ENCODE measurements at places on chromosomes 2 and 18.
A peak's percentile ranks its signal among the peaks of the same experiment; 100 is the strongest.

DNA sequence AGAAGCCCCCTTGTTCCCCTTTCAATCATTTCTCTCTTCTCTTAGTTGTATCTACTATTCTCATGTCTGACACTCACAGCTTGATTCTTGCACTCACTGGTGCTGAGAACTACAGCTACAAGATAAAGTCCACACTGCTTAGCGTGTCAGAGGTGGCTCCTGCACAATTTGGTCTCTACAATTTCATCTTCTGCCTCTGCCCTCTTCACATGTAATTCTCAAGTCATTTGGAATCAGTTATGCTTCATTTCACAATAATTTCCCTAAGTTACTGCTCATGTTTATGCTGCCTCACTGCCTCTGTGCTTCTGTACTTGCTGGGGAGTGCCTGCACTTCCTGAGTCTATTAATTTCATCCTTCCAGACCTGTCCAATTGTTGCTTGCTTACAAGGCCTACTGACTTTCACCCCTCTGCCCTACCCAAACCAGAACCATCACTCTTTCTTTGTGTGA is 11.6 kb upstream of the NAB1 start:
- no peak for DNase-seq

GRCh38 chr2:240520130-240520973 is 37.4 kb downstream of the ANKMY1 start:
- no peak for DNase-seq

- no peak for DNase-seq
Observed at GRCh38 chr2:236618370-236618769, 48.7 kb downstream of the ACKR3 start.

GRCh38 chr2:18262601-18263000 is 297.9 kb downstream of the RDH14 start:
- no peak for DNase-seq

- DNase-seq = no peak
Observed at GRCh38 chr18:50590593-50590992, 30.7 kb downstream of the MAPK4 start.

DNA sequence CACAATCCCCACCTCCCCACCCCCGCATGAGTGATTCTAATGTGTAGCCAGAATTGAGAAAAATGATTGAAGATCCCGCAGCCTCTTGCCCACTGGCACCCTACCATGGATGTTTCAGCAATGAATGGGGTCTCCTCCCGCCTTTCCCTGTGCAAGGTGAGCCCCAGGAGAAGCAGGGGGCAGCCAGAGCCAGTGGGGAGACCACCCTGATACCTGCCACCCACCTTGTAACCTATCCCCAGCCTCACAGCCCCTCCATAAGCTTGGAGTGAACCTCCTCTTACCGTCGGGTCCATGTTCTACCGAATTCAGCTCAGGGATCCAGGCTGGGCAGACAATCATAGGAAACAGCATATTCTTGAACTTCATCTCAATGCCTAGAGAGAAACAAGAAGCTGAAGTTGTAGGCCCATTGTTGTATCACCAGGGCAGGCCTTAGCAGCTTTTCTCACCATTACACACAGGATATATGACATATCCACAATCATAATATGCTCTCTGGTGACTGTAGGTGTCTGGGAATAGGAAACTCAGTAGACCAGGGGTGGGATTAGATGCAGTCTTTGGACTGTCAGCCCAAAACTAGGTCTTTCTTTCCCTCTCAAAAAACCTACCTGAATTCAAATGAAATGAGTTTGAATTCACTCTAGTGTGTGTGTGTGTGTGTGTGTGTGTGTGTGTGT is 30.9 kb downstream of the XDH start:
- no peak for DNase-seq

- DNase-seq = no peak
Observed at GRCh38 chr2:172680436-172681068, 55.1 kb upstream of the RAPGEF4 start.

DNA sequence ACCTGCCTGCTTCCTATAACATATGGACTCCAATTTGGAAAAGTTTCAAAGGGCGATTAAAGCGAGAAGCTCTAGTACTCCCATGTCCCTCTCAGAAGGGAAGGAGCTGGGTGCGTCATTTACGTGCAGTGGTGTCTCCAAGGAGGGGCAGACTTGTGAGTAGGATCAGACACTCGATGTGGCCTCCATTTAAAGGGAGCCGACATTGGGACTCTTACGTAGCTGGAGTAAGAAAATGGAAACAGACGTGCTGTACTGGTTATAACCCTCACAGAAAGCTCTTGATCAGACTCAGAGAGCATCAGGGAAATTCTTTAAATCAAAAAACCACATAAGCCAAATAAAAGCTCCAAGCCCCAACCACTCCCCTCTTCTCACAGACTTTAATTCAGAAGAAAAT is 198.5 kb downstream of the KLHL29 start:
- DNase-seq = no peak

GRCh38 chr2:64327510-64328414 is 126.2 kb upstream of the LGALSL start:
- DNase-seq = peak; percentile 48

GRCh38 chr2:169222665-169223064 is 139.7 kb downstream of the LRP2 start:
- no peak for DNase-seq

DNA sequence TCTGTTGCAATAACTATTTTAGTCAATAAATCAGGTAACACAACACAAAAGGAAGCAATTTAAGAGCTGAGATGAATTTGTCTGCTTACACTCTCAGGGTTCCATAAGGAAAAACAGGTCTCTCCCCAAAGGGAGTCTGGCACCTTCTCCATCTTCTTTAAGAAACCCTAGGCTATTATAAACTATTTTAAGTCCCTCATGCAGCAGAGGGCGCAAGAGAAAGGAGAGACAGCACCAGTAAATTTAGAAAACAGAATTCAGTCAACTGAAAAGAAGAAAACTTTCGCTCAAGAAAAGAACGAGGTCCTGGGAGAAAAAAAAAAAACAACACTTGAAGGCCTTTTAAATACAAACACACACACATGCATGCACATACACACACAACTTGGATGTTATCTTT is 19.1 kb downstream of the SULT1C4 start:
- no peak for DNase-seq

GRCh38 chr2:235171550-235172031 is 219.8 kb downstream of the SH3BP4 start:
- no peak for DNase-seq

DNA sequence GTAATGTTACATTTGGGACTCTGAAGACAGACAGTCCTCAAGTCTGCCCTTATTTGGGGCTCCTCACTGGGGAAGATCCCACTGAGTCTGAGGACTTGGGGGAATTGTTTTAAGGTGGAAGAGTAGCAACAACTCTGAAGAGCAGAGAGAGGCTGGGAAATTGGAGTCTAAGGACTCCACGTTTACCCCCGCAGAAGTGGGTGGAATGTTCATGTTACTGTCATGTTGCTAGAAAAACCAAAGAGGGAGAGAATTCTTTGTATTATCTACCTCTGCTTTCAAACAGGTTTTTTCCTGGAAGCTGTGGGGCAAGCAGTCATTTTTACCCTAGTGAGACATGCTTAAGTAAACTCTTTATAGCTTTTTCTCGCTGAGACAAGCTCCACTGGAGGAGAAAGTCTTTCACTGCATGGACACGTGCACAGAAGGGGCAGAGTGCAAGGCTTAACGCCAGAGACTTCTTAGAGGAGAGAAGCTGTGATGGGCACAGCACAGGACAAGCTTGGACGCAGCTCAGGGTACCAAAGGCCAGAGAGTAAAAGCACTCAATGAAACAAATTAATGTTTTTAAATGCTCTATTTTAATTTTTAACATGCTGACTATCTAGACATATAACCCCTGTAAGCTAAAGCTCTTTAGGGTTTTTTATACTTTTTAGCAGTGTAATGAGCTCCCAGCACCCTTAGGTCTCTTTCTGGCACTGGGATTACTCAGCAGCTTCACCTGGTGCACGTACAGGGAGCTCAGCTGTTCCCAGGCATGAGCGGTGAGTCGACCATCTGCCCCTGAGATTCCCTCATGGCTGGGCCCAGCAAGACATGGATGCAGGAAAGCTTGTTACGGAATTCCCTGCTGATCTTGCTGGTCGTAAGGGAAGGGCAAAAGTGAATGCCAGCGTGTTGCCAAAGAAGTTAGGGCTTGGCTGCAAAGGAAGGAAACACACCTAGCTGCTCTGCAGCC is 54.5 kb upstream of the BIN1 start:
- DNase-seq = no peak

DNA sequence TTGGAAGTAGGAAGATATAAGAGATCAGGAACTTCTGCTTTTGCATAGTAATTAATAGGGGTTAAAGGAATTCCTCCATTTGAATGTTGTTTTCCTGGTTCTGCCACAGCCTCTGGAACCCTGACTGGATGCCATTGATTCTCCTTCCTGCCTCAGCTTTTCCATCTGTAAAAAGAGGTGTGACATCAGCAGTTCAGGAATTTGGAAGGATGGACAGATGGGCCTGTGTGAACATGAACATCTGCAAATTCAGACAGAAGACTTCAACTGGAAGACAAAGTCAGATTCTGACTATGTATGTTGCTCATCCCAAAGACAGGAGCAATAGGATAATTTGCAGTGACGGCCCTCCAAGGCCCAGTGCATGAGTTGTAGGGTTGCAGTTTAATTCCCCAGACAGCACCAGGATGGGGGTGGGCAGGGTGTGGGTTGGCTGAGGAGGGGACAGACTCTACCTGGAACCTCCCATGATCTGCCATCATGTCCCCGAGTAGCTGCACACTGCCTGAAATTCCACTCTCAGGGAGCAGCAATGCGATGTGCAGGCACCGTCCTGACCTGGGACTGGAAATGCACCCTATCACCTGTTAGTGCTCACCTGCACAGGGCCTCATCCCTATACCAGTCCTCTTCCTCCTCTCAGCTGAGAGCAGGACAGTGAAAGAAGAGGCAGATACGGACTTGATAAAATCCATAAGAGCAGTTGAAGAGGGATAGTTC is 98.9 kb upstream of the EPAS1 start:
- DNase-seq = no peak

GRCh38 chr2:240538031-240538780 is 19.6 kb downstream of the ANKMY1 start:
- DNase-seq = no peak

All from heart right ventricle (tissue), 16 donors.